Aorta (tissue), 5 donors: ENCODE measurements at places on chromosomes 3 and 15. TPM values are rescaled to one million over a fixed set of nuclear protein-coding genes. Genes with fewer than 3 reads are reported as not detected.

- H3K4me3 ChIP-seq, result no peak overlapping the region
- no peak overlapping the region for H3K27ac ChIP-seq
- H3K36me3 ChIP-seq, result no peaks in the 10 kb centered on the region
- H3K4me1 ChIP-seq, result no peaks in the 10 kb centered on the region
These were observed 6.9 kb downstream of the ABTB1 start for GRCh38 chr3:127679534-127680145.

- H3K36me3 ChIP-seq, result peaks cover 4% of the 10 kb centered on the region
- no peak for DNase-seq
- H3K4me1 ChIP-seq, result peaks cover 1% of the 10 kb centered on the region
- H3K4me3 ChIP-seq, result no peak overlapping the region
These were observed 29.5 kb downstream of the GTF2E1 start for GRCh38 chr3:120772081-120772480.

DNA sequence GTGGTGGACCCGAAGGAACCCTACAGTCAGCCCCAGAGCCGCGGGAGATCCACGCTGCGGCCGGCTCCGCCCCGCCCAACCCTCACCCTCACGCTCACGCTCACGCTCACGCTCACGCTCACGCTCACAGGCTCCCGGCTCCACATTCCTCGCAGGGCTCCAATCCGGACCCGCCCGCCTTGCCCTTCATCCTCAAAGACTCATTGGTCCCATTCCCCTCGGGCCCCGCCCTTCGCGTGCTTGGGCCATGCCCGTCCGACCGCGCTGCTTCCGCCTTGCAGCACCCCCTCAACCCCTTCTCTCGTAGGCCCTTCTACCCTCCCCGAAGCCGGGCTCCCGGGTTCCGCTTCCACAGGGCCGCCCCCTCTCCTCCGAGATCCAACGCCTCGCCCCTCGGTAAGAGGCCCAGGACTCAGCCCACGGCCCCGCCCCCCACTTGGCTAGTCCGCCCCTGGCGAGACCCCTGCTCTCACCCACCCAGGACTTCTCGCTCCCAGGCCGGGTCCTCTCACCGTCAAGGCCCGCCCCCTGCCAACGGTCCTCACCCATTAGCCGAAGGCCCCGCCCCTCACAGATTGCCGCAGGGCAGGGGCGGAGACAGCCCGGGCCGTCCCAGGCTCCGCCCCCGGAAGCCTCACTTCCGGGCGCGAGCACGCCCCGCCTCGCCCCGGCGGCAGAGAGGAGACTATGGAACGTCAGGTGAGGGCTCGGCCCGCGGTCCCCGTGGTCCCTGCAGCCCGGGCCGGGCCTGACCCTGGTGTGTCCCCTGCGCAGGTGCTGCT lies at the start of gene APEH:
APEH (plus strand) TSS at position 637 of the 782 bp plus-strand sequence; CDS start at position 688, 51 bp downstream.
- no peaks in the 10 kb centered on the region for H3K36me3 ChIP-seq
- H3K4me3 ChIP-seq, result peak within 1 kb of the TSS; percentile 29
- peak within 1 kb of the TSS; percentile 48 for H3K27ac ChIP-seq

- no peaks in the 10 kb centered on the region for H3K27me3 ChIP-seq
- no peaks in the 10 kb centered on the region for H3K36me3 ChIP-seq
- no peak for DNase-seq
- no peak overlapping the region for H3K27ac ChIP-seq
- H3K4me1 ChIP-seq, result no peaks in the 10 kb centered on the region
These were observed 88.3 kb upstream of the PPIB start for GRCh38 chr15:64251121-64251520.

DNA sequence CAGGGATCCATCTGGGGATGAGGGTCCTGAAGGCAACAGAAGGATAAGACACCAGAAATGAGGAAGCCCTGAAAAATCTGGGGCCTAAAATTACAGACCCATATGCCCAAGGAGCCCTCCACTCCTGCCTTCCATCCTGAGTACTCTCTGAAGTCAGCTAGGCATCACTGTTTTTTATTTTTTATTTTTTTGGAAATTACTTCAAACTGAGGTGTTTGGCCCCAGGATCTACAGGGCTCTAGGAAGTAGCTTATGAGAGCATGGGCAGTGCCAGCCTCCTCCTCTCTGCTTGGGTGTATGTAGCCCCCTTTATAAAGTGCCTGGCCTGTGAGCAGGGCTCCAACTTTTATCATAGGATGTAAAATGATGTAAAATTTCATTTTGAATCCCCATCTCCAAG lies 7.9 kb downstream of the EPB42 start:
- no peak for DNase-seq
- H3K4me3 ChIP-seq, result no peak overlapping the region
- H3K36me3 ChIP-seq, result no peaks in the 10 kb centered on the region
- H3K27ac ChIP-seq, result no peak overlapping the region
- H3K4me1 ChIP-seq, result no peaks in the 10 kb centered on the region

DNA sequence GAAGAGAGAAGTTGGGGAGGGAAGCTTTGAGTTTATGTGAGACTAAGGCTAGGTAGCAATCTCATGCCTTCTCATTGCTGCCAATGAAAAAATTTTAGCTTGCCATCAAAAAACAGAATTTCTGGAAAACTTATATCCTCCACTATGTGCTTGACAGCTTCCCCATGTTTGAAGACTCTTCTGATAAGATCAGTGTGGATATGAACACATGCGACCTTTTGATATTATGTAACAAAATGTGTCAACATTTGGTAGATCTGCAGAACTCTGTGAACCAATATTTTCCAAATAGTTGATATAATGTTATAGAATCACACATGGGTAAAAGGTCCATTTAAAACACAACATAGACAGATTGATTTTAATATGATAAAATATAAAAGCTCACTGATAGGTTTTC lies 380.9 kb upstream of the PROK2 start:
- H3K4me3 ChIP-seq, result no peak overlapping the region
- DNase-seq, result no peak
- no peak overlapping the region for H3K27ac ChIP-seq
- H3K4me1 ChIP-seq, result no peaks in the 10 kb centered on the region
- no peaks in the 10 kb centered on the region for H3K36me3 ChIP-seq

GRCh38 chr15:95760508-95760907 lies 570.0 kb upstream of the NR2F2 start:
- no peak overlapping the region for H3K27ac ChIP-seq
- no peaks in the 10 kb centered on the region for H3K27me3 ChIP-seq

- no peaks in the 10 kb centered on the region for H3K36me3 ChIP-seq
- DNase-seq, result no peak
- H3K27ac ChIP-seq, result no peak overlapping the region
These were observed 55.7 kb downstream of the UNC13C start for GRCh38 chr15:54033869-54034458.

DNA sequence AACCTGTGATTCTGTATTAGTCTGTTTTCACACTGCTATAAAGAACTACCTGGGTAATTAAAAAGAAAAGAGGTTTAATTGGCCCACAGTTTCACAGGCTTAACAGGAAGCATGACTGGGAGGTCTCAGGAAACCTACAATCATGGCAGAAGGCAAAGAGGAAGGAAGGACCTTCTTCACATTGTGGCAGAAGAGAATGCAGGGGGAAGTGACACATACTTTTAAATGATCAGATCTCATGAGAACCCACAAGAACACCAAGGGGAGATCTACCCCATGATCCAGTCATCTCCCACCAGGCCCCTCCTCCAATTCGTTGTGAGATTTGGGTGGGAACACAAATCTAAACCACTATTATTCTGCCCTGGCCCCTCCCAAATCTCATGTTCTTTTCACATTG lies 6.1 kb downstream of the ZKSCAN7 start:
- no peaks in the 10 kb centered on the region for H3K27me3 ChIP-seq
- no peak overlapping the region for H3K4me3 ChIP-seq
- H3K36me3 ChIP-seq, result peaks cover 7% of the 10 kb centered on the region
- H3K27ac ChIP-seq, result no peak overlapping the region
- no peaks in the 10 kb centered on the region for H3K4me1 ChIP-seq

DNA sequence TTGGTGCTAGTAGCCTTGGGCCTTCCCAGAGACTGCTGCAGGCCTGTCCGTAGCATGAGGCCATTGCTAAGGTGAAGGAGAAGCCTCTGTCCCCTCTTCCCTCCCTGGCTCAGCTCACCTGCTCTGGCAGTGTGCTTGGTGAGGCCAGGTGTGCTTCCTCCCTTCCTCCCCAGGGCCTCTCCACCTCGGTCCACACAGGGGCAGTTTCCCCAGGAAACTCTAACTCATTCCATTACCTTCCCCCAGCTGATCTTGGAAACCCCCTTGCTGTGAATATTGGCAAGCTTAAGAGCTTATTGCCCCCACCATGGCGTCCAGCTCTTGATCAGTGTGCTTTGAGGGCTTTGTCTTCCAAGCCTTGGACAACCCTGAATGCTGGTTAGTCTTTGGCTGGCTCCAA lies 52.7 kb downstream of the ZNF445 start:
- no peaks in the 10 kb centered on the region for H3K4me1 ChIP-seq
- no peak overlapping the region for H3K27ac ChIP-seq
- H3K27me3 ChIP-seq, result no peaks in the 10 kb centered on the region

DNA sequence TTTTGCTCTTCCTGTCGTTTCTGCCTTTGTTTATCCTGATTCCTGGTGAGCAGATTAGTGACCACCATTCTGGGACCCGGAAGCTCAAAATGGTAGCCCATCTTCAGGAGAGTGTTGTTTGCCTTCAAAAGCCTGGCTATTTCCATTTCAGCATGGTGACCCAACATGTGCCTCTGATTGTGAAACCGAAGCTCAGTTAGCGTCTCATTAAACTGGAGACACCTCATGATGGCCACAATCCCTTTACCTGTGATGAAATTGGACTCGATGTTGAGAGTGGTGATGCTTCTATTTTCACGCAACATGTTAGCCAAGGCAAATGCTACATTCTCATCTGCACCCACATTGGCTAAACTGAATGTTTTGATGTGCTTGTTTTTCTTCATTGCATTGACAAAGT lies 3.3 kb downstream of the LMOD3 start:
- no peaks in the 10 kb centered on the region for H3K36me3 ChIP-seq
- no peak overlapping the region for H3K4me3 ChIP-seq
- no peaks in the 10 kb centered on the region for H3K27me3 ChIP-seq
- no peak overlapping the region for H3K27ac ChIP-seq
- no peak for DNase-seq

- DNase-seq, result no peak
- H3K36me3 ChIP-seq, result no peaks in the 10 kb centered on the region
- no peak overlapping the region for H3K27ac ChIP-seq
- no peak overlapping the region for H3K4me3 ChIP-seq
These were observed 227.4 kb upstream of the CMC1 start for GRCh38 chr3:28013864-28014473.

GRCh38 chr15:88989578-88989977 lies 76.4 kb upstream of the MFGE8 start:
- H3K27me3 ChIP-seq, result no peaks in the 10 kb centered on the region
- no peaks in the 10 kb centered on the region for H3K36me3 ChIP-seq
- H3K4me3 ChIP-seq, result no peak overlapping the region

GRCh38 chr3:182609575-182610156 lies 183.6 kb upstream of the ATP11B start:
- H3K36me3 ChIP-seq, result no peaks in the 10 kb centered on the region
- H3K27ac ChIP-seq, result no peak overlapping the region
- H3K4me1 ChIP-seq, result no peaks in the 10 kb centered on the region
- H3K27me3 ChIP-seq, result no peaks in the 10 kb centered on the region

- H3K4me3 ChIP-seq, result peak overlapping the region; percentile 27
- no peak overlapping the region for H3K27ac ChIP-seq
- DNase-seq, result no peak
- H3K36me3 ChIP-seq, result no peaks in the 10 kb centered on the region
- no peaks in the 10 kb centered on the region for H3K27me3 ChIP-seq
These were observed 441.3 kb downstream of the MAGI1 start for GRCh38 chr3:65597226-65597951.

DNA sequence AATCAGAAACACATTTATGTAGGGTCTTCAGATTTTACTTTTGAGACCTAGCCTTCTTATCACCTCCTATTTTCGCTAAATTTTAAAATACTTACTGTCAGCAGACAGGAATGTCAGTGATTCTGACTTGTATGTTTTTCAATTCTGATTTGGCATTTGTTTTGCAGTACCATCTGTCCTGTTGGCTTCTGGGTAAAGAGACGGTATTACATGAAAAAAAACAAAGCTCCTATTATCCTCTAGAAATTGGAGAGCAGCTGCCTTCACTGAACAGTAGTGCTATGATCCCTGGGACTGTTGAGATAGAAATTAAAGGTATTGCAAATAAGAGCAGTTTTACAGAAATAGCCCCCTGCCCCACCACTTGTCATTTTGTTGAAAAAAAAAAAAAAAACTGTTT lies 8.4 kb downstream of the ARMC8 start:
- H3K36me3 ChIP-seq, result no peaks in the 10 kb centered on the region
- DNase-seq, result no peak
- H3K27ac ChIP-seq, result no peak overlapping the region
- H3K4me1 ChIP-seq, result no peaks in the 10 kb centered on the region
- H3K4me3 ChIP-seq, result no peak overlapping the region
- no peaks in the 10 kb centered on the region for H3K27me3 ChIP-seq

- H3K36me3 ChIP-seq, result no peaks in the 10 kb centered on the region
- H3K27me3 ChIP-seq, result no peaks in the 10 kb centered on the region
- no peak overlapping the region for H3K4me3 ChIP-seq
- DNase-seq, result no peak
- H3K27ac ChIP-seq, result no peak overlapping the region
- H3K4me1 ChIP-seq, result no peaks in the 10 kb centered on the region
These were observed 4.4 kb downstream of the PAK6 start for GRCh38 chr15:40243126-40243810.

GRCh38 chr3:131072845-131073244 lies 46.2 kb downstream of the NEK11 start:
- no peak for DNase-seq
- H3K27ac ChIP-seq, result no peak overlapping the region
- H3K27me3 ChIP-seq, result no peaks in the 10 kb centered on the region
- H3K4me1 ChIP-seq, result no peaks in the 10 kb centered on the region
- no peaks in the 10 kb centered on the region for H3K36me3 ChIP-seq

GRCh38 chr3:60810881-60811280 lies 440.4 kb downstream of the FHIT start:
- H3K4me1 ChIP-seq, result no peaks in the 10 kb centered on the region
- no peak for DNase-seq
- H3K27ac ChIP-seq, result no peak overlapping the region
- H3K4me3 ChIP-seq, result no peak overlapping the region
- no peaks in the 10 kb centered on the region for H3K36me3 ChIP-seq

DNA sequence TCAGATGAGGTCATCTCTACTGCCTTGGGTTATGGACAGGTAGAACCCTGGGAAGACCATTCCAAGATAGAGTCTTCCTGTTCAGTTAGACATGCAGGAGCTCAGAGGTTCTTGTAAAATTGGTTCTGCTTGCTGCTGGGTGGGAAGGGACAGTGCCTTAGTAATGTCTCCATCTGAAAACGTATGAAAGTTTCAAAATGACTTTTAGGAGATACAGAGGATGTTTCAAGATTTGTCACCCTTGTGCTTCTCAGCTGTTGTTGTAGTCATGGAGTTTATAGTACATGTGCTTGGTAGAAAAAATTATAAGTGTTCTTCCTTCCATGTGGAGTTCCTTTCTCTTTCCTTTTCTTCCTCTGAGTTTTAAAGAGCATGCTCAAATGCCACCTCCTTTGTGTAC lies 885.2 kb upstream of the CFAP20DC start:
- H3K36me3 ChIP-seq, result no peaks in the 10 kb centered on the region
- no peaks in the 10 kb centered on the region for H3K27me3 ChIP-seq
- no peak overlapping the region for H3K27ac ChIP-seq

The CAPN3 gene
- total RNA-seq, result 15.4 TPM

The NR2E3 gene
- 0.72 TPM for total RNA-seq

The UACA gene
- total RNA-seq, result 114 TPM

The FAM107A gene
- 23.6 TPM for total RNA-seq

The SLC25A26 gene
- total RNA-seq, result 16.2 TPM

The MCF2L2 gene
- total RNA-seq, result 0.75 TPM

The RTP3 gene
- total RNA-seq, result not detected

The GOLGA6L10 gene
- 0.23 TPM for total RNA-seq

The WDR5B gene
- total RNA-seq, result 4.3 TPM

The C3orf85 gene
- total RNA-seq, result not detected

The IL12A gene
- not detected for total RNA-seq

The SCAPER gene
- total RNA-seq, result 44.3 TPM

The LRRC34 gene
- total RNA-seq, result 1.0 TPM

The TP63 gene
- 0.42 TPM for total RNA-seq
